ENCODE measurements at places on chromosomes 6 and 20.

- no peak for DNase-seq
These were observed 46.0 kb upstream of the PTPN1 start for GRCh38 chr20:50464026-50464724.

DNA sequence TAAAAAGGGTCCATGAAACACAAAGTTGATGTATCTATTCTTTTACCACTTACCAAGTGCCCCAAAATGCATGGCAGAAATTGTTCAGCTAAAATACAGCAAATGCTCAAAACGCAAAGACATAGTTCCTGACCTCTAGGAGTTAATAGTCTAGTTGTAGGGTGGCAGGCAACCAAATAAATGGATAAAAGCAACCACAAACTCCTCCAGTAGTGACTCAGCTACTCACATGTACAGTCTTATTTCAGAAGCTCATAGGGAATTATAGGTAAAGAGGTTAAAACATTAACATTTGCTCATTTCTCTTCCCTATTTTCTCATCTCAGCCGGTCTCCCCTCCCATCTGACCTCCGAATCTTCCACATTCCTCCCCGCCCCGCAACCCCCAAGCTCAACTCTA lies 143.9 kb upstream of the INSM1 start:
- no peak for DNase-seq

DNA sequence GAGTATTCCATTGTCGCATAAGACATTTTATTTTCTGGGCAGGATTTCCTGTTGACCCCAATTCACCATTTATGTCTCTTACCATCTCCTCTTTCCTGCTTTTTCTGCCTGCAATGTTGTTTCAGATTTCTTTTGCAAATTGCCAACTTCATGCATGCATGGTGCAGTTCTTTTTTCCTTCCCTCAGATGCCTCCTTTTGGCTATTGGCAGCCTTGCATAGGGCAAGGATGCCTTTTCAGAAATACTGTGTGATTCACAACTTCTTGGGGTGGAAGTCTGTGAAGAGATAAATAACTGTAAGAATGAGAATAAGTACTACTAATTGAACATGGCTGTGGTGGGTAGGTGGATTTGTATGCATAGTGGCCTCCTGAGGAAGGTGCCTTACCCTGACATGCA lies 116.7 kb downstream of the SOX4 start:
- no peak for DNase-seq

DNA sequence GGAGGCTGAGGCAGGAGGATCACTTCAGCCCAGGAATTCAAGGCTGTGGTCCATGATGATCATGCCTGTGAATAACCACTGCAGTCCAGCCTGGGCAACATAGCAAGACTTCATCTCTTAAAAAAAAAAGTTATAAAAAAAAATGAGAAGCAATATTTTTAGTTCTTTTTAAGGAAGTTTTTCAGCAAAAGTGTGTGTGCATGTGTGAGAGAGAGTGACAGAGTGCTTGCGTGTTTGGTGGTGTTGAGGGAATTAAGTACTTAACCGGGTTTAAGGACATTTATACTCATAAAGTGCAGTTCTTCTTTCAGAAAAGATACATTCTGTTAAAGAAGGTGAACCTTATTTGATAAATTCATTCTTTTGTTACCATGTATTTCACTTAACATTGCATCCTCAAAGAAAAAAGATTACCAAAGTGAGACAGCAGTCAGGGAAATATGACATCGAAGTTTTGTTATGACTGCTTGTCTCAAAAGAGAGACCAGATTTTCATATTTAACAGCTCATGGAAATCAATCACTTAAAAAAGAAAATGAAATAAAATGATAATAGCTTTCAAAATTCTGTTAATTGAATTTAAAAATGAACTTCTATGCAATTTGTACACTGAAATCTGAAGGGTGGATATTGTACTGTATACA lies 254.7 kb downstream of the ARHGAP18 start:
- no peak for DNase-seq

DNA sequence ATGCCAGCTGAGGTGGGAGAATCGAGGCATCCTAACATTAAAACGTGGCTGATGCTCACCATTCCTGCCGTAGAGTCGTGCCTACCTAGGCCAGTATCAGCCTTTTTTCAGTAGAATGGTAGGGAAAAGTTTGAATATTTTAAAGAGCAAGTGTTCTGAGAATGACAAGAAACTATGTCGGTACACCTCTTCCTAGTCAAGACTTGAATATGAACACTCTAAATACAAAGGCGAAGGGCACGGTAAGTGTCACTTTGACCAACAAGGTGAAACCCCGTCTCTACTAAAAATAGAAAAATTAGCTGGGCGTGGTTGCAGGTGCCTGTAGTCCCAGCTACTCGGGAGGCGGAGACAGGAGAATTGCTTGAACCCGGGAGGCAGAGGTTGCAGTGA lies 1.0 kb downstream of the GINM1 start:
- DNase-seq, result no peak

- DNase-seq, result no peak
These were observed 423.6 kb downstream of the BCKDHB start for GRCh38 chr6:80530103-80530502.

DNA sequence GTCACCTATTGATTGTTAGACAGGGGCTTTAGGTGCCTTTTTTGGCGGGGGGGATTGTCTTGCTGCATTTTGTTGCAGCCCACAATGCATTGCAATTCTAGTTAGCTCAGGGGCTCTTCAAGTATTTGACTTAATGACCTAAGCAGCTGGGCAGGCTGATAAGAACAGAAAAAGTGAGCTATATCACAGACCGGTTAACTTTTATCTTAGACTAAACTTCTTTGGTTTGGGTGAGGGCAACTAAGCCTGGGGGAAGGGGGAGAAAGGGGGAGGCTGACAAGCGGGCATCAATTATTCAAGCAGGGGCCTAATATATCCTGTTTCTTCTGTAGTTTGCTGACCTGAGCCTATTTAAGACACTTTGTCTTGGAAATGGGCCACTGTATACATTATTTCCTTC lies 66.0 kb upstream of the GPR6 start:
- no peak for DNase-seq

GRCh38 chr6:35776364-35777215 lies at the start of gene CLPSL2:
TSS of gene CLPSL2 (plus strand) at chr6:35776598. CDS start at chr6:35776619, 21 bp downstream.
- no peak for DNase-seq

DNA sequence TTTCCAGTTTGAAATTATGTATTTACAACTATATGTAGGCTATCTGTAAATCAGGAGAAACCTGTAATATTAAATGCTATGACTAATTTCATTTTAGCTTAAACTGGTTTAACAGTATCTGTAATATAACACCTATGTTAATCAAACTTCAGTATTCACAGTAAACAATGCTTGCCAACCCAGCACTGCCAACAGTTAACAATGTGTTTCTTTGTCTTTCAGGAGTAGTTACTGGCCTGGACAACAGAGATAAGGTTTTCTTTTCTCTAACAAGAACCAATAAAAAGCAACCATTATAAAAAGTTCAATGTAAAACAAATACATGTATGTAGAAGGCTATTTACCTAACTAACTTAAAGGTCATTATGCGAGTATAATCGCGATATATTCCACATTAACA lies 158.8 kb downstream of the CDK19 start:
- no peak for DNase-seq

DNA sequence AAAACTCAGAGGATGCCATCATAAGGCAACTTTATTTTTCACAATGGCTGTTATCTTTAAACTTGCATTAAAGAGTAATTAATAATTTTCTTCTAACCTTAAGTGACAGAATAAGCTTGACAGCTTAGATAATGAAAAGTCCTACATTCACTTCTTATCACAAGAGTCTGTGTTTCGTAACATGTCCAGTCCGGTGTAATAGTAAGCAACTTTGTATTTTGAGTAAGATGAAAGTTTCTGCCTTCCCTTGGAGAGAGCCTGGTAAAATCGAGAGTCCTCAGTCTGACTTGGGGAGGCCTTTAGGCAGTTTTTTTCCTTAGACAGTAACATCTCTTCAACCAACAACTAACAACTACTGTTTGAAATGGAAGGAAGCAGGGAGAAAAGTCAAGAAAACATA lies 195.6 kb downstream of the GRM1 start:
- DNase-seq, result no peak

DNA sequence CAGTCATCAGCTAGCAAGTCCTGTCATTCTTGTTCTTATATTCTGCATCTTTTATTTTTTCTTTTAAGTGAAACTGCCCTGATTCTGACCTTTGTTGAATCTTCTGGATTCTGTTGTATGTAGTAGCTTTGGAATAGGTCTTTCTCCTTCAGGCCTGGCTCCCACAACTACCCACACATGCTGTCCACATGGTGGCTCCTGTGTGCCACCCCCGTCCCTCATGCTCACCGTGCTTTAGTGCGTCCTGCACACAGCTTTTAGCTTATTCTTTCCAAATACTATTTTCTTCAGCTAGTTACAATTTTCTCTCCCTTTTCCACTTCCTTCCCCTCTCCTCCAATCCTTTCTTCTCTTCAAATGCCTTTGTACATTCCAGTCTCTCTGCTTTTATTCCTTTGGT lies 61.8 kb downstream of the CTNNBL1 start:
- no peak for DNase-seq

- no peak for DNase-seq
These were observed 63.7 kb upstream of the COL21A1 start for GRCh38 chr6:56311061-56311460.

- DNase-seq, result no peak
These were observed 2.9 kb upstream of the MYLK2 start for GRCh38 chr20:31816221-31816620.

All from stimulated activated CD8-positive, alpha-beta memory T cell treated with anti-CD3 and anti-CD28 coated beads, Interleukin-7, amount 100 ng/mL, for 48 hours (primary cell).